ENCODE measurements at places on chromosomes 7 and 10.

DNA sequence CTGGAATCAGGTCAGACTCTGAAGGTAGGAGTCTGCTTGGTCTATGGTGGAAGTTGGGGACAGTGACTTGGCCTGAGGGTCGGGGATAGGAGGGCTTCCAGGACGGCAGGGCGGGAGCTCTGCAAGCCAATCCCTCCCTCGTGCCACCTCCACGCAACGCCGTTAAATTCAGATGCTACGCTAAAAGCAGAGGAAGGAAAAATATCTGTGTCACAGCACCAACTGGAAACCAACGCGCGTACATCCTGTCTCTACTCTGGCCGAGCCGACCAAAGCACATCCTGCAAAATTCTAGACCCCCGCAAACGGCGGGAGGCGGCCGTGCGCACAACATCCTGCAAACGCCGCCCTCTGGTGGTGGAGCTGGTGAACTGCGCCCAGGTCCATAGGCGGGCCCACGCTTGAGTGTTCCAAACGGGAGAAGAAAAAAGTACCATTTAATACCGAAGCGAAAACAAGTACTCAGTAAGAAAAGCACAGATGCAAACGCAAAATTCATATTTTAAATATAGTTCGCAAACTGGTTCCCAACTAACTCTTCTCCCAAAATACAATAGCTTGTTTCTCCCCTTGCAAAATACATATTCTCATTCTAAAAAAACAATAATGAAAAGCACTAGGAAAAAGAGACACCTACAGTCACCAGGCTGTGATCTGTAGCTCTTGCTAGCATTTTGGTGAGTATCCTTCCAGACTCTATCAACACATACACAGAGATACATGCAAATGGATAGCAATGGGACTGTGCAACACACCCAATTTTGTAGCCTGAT, 45.7 kb upstream of the HSPA12A start:
- peak; percentile 41 for DNase-seq

GRCh38 chr10:33142295-33142694, 184.3 kb upstream of the ITGB1 start:
- no peak for DNase-seq

DNA sequence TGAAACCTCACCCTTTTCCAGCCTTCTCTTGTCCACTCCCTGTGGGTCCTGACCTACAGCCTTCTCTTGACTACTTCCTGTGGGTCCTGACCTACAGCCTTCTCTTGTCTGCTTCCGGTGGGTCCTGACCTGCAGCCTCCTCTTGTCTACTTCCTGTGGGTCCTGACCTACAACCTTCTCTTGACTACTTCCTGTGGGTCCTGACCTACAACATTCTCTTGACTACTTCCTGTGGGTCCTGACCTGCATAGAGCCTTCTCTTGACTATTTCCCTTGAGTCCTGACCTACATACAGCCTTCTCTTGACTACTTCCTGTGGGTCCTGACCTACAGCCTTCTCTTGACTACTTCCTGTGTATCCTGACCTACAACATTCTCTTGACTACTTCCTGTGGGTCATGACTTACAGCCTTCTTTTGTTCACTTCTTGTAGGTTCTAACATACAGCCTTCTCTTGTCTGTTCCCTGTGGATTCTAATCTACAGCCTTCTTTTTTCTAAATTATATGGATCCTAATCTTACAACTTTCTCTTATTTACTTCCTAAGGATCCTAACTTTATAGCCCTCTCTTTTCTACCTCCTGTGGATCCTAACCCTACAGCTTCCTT, 36.5 kb downstream of the C10orf71 start:
- DNase-seq: no peak

DNA sequence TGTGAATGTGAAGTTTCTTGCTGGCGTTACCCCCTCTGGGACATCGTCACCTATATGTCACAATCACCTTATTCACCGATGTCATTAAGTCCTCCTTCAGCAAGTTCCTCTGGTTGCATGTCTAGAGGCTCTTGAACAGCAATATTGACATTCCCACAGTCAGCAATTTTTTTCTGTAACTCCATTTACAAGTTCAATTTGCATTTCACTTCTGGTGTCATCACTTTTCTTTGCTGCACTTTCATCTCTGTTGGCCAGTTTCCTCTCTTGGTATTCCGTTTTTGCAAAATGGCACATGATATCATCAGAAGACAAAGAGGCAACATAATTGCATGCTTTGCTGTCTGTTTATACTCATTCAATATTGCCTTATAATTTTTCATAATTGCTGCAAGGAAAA, 69.8 kb downstream of the SRI start:
- peak; percentile 6 for DNase-seq

DNA sequence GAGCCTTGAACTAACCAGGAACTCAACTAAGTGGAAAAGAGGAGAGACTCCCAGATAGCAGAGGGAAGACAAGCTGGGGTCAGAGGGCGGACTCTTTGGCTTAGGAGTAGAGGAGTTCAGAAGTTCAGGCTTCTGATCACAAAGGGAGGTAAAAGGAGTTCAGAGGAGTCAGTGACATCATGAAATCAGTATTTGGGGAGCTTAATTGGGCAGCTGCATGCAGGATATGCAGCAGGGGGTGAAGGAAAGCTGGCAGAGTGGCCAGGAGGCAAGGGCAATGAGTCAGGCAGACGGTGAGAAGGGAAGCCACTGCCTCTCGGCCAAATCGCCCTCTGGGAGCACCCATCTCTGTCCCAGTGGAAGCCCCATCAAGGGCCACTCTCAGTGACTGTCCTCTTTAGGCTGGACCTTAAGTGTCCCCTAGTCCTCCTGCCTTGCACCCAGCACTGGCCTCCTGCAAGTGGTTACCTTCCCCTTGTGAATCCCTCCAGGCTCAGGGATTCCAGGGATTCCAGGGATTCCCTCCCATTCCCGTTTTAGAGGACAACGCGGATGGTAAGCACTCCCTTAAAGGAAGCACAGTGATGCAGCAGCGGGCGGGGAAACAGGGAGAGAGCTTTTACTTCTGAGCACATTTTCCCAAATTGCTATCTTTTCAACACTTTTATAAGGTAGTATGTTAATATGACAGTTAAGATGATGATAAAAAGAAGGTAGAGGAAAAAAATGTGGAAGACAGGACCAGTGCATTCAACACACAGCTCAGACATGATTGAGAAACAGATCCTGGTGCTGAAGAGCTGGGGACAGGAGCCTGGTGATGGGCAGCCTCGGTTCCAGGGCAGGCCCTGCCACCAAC, 72.6 kb downstream of the KCNMA1 start:
- no peak for DNase-seq

DNA sequence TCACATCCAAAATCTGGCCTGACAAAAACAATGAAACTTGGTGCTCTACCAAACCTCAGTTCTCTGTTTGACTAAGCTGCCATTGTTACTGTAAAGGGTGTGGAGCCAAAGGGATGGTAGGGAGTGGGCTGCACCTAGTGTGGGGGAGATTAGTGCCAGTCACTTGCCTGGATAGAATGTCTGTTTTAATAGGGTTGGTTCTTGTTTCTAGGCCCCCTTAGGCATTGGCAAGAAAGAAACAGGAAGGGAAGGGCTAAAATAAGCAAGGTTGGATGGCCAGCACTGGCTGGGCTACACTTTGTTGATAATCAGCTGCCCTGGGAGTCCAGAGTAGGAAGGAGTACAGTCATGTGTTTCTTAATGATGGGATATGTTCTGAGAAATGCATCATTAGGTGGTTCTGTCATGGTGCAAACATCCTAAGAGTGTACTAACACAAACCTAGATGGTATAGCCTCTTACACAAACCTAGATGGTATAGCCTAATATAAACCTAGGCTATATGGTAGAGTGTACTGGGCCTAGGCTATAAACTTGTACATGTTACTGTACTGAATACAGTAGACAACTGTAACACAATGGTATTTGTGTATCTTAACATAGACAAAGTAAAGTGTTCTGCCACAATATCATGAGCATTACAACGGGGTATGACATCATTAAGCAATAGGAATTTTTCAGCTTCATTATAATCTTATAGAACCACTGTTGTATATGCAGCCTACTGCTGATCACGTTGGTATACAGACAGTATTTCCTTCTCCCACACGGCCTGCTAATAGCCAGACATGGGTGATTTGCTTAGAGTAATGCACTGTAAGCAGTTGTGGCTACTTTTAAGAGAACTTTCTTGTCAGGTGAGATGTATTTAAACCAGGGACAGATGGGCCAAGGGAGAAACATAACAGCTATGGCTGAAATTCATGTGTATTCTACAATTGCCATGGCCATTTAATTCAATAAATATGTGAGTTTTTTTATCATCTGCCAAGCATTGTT, 15.4 kb downstream of the BBIP1 start:
- no peak for DNase-seq

DNA sequence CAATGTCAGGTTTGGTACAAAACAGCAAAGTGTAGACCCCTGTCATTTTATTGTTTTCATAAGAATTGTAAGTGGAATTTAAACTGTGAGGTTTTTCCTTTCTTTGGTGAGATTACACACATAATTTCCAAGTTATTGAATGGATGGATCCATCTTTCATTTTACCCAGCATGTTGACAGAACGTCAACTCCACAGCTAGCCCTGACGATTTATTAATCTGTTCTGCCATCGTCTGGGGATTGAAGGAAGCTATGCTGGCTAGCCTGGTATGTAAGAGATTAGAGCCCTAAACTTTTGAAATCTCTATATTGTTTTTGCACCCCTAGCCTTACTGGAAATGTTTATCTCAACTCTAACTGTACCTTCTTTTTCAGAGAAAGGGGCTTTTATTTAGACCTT, 8.6 kb downstream of the WNT16 start:
- no peak for DNase-seq

GRCh38 chr7:50552921-50553320, 12.3 kb downstream of the DDC start:
- DNase-seq: peak; percentile 14

GRCh38 chr10:70260734-70261133, 23.1 kb downstream of the NPFFR1 start:
- no peak for DNase-seq

DNA sequence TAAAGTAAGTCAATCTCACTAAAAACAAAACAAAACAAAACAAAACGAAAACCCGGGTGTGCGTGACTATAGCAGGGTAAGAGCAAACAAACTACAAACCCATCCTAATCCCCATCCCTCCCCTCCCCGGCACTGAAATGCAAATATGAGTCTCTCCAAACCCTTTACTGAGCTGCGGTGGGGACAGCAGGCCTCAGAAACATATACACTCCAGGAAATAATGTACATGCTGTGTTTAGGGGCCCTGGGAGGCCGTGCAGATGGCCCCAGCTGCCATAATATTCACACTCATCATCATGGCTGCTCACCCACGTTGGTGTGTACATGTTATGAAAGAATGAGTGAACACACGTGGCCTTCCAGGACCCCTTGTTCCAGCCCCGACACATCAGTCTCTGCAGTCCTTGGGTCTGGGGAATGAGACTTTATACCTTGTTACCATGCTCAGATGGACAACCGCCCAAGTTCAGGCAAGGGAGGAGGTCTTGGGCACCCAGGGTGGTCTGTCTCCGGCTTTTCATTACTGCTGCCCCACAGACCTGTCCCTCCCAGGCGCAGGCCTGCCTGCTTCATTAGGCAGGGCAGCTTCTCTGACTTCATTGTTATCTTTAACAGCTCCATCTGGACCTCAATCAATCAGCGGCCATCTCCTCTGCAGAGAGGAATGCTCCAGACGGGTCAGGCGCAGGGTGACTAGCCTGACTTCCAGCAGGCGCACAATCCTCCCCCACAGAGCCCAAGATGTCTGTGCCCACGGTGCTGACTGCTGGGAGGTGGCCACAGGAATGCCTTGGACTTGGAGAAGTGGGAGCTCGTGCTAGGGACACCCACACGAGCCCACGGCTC, 20.6 kb downstream of the HSPA12A start:
- peak; percentile 25 for DNase-seq

- DNase-seq: no peak
Measured at GRCh38 chr10:100483876-100484666, 21.3 kb downstream of the WNT8B start.

GRCh38 chr7:135392701-135393100, 117.2 kb downstream of the CNOT4 start:
- no peak for DNase-seq

DNA sequence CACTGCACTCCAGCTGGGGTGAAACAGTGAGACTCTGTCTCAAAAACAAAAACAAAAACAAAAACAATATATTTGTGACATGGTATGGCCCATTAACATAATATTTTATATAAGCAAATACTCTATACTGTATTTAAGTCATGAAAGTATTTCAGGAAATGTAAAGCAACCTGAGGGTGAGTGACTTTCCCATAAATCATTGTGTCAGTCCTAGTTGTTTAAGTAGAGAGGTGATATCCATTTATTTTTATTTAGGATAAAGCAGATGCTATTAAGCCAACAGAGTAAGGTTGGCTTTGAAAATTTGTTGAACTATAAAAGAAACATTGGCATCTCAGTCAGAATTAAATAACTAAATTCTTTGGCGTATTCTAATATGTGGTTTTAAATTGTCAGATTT, 60.5 kb downstream of the MKLN1 start:
- DNase-seq: no peak

DNA sequence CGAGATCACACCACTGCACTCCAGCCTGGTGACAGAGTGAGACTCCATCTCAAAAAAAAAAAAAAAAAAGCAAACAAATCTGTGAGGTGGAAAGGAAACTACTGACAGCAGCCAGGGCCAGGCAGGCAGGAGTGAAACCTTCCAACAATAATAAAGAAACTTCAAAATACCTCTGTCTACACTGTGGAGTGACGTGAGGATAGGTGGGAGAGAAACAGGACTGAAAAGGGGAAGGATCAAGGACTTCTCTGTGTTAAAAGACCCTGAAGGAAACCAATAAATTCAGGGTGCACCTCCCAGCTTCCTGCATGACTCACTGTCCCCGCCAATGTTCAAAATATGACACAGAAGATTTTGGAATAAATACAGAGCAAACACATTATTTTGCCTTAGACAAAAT, 82.9 kb downstream of the KIAA1549 start:
- no peak for DNase-seq

- DNase-seq: no peak
Measured at GRCh38 chr10:13711291-13711690, 124.5 kb downstream of the PRPF18 start.

DNA sequence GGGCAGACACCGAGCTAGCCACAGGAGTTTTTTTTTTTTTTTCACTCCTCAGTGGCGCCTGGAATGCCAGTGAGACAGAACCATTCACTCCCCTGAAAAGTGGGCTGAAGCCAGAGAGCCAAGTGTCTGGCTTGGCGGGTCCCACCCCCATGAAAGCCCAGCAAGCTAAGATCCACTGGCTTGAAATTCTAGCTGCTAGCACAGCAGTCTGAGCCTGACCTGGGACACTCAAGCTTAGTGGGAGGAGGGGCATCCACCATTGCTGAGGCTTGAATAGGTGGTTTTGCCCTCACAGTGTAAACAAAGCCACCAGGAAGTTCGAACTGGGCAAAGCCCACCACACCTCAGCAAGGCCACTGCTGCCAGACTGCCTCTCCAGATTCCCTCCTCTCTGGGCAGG, 144.5 kb downstream of the LRMDA start:
- DNase-seq: no peak

- no peak for DNase-seq
Measured at GRCh38 chr7:127390186-127390816, 2.2 kb downstream of the ZNF800 start.

- peak; percentile 49 for DNase-seq
Measured at GRCh38 chr10:5679606-5680005, 5.0 kb upstream of the TASOR2 start.

GRCh38 chr7:75629044-75629443, 109.7 kb downstream of the HIP1 start:
- DNase-seq: no peak

All from HepG2 (cell line).